Endothelial cell of umbilical vein (primary cell): ENCODE measurements at places on chromosomes 2 and 18. TPM values are rescaled to one million over a fixed set of nuclear protein-coding genes. Genes with fewer than 3 reads are reported as not detected.

Gene ACKR3
- polyA plus RNA-seq = 428 and 533 TPM in 2 replicates

Gene PJVK
- 1.3 TPM in 2 replicates for polyA plus RNA-seq

Gene TEKT4
- polyA plus RNA-seq = not detected in 2 replicates

Gene CCL20
- 0.16 and 0.32 TPM in 2 replicates for polyA plus RNA-seq

Gene CLHC1
- 2.0 and 2.4 TPM in 2 replicates for polyA plus RNA-seq

Gene GCA
- polyA plus RNA-seq = 9.7 and 11.2 TPM in 2 replicates

Gene WNT10A
- not detected in 2 replicates for polyA plus RNA-seq

Gene TMEM178A
- polyA plus RNA-seq = 1.5 and 1.7 TPM in 2 replicates

Gene PROKR1
- not detected in 2 replicates for polyA plus RNA-seq

Gene MC2R
- polyA plus RNA-seq = not detected in 2 replicates

Gene C2orf92
- polyA plus RNA-seq = 1.8 and 2.7 TPM in 2 replicates

Gene MATN3
- polyA plus RNA-seq = 1.4 and 1.8 TPM in 2 replicates

Gene UGT1A4
- polyA plus RNA-seq = not detected in 2 replicates

Gene RGPD3
- 0.02 and 0.04 TPM in 2 replicates for polyA plus RNA-seq

Gene ATOH8
- polyA plus RNA-seq = 10.3 and 13.8 TPM in 2 replicates

Gene KIF1A
- 0.02 and 0.11 TPM in 2 replicates for polyA plus RNA-seq

Gene AFG3L2
- polyA plus RNA-seq = 15.5 and 19.3 TPM in 2 replicates

Gene ATF2
- 36.3 and 39.5 TPM in 2 replicates for polyA plus RNA-seq

Gene ALPI
- polyA plus RNA-seq = not detected in 2 replicates

Gene MFSD6
- polyA plus RNA-seq = 2.2 and 4.3 TPM in 2 replicates

Gene ITGA6
- 14.6 and 24.9 TPM in 2 replicates for polyA plus RNA-seq

Gene MAP2
- polyA plus RNA-seq = 19.3 and 19.4 TPM in 2 replicates

Gene AFF3
- polyA plus RNA-seq = 0.03 and 0.06 TPM in 2 replicates

Gene UNC80
- not detected in 2 replicates for polyA plus RNA-seq

Gene REG3G
- not detected in 2 replicates for polyA plus RNA-seq

Gene SLC5A7
- not detected in 2 replicates for polyA plus RNA-seq

Gene TBR1
- 0.05 and 0.14 TPM in 2 replicates for polyA plus RNA-seq

Gene GAD1
- 0.62 and 0.64 TPM in 2 replicates for polyA plus RNA-seq

Gene MZT2A
- polyA plus RNA-seq = 117 and 204 TPM in 2 replicates

Gene VWA3B
- polyA plus RNA-seq = not detected in 2 replicates

Gene BOLL
- polyA plus RNA-seq = not detected in 2 replicates

Gene C18orf54
- 2.6 and 4.2 TPM in 2 replicates for polyA plus RNA-seq

Gene BBS5
- polyA plus RNA-seq = 2.4 and 2.9 TPM in 2 replicates

Gene ICOS
- not detected in 2 replicates for polyA plus RNA-seq

Gene BCL11A
- polyA plus RNA-seq = 0.12 and 0.16 TPM in 2 replicates

Gene TSPYL6
- polyA plus RNA-seq = 0.03 TPM in 1 of 2 replicates, not detected in the other

Gene ANKRD62
- not detected in 2 replicates for polyA plus RNA-seq

Gene NFATC1
- polyA plus RNA-seq = 11.1 and 13.6 TPM in 2 replicates

Gene FEV
- not detected in 2 replicates for polyA plus RNA-seq

Gene CRYGC
- not detected in 2 replicates for polyA plus RNA-seq
